ENCODE measurements at places on chromosomes 5 and 9.

DNA sequence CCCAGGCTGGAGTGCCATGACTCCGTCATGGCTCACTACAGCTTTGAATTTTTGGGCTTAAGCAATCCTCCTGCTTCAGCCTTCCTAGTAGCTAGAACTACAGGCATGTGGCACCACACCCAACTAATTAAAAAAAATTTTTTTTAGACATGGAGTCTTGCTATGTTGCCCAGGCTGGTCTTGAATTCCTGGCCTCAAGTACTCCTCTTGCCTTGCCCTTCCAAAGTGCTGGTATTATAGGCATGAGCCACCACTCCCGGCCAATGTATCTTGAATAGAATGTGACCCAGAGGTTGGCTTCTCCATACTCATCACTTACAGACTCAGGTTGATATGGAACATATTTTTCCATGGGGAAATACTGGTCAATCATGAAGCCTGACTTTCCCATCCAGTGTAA is 51.2 kb upstream of the JAK2 start:
- no peak for DNase-seq

- DNase-seq = no peak
Measured at GRCh38 chr9:129166623-129167557, 11.2 kb downstream of the IER5L start.

DNA sequence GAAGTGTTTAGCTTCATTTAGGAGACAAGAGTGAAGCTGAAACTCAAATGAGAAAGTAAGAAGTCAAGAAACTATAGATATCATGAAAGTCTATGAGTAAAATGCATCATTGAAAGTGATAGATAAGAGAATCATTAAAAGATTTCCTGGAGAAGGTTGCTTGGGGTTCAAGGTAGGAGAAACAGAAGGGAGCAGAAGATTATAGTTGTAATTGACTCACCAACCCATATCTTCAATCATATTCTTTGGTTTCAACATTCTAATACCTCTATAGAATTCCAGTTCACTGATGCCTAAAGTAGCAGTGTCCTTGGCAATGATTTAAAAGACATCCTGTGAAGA is 365.7 kb upstream of the RIOK2 start:
- DNase-seq = no peak

DNA sequence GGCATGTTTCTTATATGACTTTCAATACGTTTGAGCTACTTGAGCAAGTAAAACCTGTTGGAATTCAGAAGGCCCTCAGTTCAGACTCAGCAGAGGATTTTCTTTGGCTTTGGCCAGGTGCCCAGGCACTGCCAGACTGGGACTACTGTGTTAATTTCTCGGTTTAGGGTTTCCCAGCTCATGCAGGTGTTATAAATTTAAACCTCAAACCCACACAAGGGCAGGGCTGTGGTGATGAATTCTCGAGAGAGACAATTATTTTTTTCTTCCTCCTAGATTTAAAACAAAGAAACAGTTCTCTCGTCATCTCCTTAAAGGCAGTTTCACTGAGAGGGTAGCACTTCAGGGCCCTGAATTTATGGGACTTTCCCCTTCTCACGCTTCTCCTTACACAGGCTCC is 406.0 kb upstream of the PIK3R1 start:
- DNase-seq = no peak

GRCh38 chr5:74957029-74957784 is 91.0 kb upstream of the FAM169A start:
- DNase-seq = no peak
